Mammary epithelial cell (primary cell): ENCODE measurements at places on chromosomes 3 and 15. TPM values are rescaled to one million over a fixed set of nuclear protein-coding genes. Genes with fewer than 3 reads are reported as not detected.

BCL2A1 gene
- total RNA-seq, result 0.78 TPM in 1 of 2 replicates, not detected in the other

P2RY12 gene
- not detected for total RNA-seq

DNA sequence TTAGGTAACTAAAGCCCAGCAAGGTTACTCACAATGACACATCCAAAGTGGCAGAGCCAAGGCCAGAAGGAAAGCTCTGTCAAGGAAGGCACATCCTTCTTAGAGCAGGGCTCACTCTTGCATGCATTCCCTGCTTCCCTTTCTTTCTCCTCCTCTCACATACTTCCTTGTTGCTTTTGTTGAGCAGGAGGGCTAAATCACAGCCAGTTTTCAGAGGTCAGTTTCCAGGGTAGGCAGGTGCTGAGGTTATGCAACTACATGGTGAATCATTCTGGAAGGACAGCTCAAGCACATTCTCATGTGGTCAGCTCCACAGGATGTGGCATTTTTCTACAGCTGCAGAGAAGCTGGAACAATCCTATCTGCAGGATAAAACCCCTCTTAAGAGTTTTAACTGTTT is 275.6 kb downstream of the ZNF621 start:
- peak; percentile 96 for DNase-seq

DNA sequence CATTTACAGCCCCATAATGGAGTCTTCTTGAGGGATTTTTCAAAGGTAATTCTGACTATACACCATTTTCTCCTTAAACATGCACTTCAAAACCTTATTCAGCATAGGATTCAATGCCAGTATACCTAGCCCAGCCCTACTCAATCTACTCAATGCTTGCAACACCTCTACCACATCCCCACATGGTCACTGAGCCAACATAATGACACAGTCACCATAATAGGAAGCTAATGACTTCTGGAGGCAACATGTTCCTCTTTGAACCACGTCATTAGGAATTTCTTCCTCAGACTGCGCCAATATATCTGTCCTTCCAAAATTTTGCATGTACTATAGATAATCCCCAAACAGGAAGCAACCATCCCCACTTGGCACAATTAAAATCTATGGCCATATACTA is 153.9 kb upstream of the SETMAR start:
- no peak for DNase-seq

DNA sequence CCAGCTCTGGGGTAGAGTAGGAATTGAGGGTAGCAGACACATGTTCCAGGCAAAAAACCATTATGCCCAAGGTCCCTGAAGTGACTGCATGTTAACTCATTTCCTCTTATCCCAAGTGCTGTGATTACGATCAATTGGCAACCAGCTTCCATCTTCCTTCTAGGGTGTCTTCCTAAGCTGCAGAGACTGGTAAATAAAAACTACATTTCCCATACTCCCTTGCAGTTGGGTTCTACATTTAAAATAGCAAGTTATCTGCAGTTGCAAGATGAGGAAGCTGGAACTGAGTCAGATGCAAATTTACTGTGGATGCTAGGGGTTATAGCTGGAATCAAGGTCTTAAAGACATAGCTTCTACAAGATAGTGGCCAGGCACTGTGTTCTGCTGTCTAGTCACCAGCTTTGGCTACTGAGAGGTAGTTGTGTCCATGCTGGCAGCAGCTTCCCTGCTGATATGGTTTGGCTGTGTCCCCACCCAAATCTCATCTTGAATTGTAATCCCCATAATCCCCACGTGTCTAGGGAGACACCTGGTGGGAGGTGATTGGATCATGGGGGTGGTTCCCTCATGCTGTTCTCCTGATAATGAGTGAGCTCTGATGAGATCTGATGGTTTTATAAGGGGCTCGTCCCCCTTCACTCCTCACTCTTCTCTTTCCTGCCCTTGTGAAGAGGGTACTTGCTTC is 51.3 kb upstream of the FBN1 start:
- DNase-seq, result no peak

EPB42 gene
- not detected for total RNA-seq

TM4SF1 gene
- total RNA-seq, result 49.4 and 121 TPM in 2 replicates

CYP1A2 gene
- not detected for total RNA-seq

DNA sequence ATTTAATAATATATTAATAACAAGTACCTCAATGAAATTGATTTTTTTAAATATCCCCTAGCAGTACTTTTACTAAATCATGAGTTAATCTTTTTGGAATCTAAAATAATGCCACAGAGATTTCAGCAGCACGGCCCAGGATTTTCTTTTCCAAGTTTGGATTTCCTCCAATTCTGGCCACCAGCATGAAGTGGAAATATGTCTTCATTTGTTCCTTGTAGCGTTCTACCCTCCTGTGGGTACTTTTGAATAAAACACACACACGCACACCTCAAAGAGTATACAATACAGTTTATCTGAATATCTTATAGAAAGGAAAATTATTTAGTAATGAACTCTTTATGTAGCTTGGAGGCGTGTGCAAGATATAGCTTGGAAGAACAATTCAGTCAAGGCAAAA is 125.1 kb upstream of the STT3B start:
- DNase-seq, result no peak

- DNase-seq, result no peak
These were observed 30.1 kb downstream of the APPL1 start for GRCh38 chr3:57257678-57258077.

SLC27A2 gene
- total RNA-seq, result 19.7 TPM

- no peak for DNase-seq
These were observed 6.1 kb upstream of the LDHAL6B start for GRCh38 chr15:59200560-59200959.

DNA sequence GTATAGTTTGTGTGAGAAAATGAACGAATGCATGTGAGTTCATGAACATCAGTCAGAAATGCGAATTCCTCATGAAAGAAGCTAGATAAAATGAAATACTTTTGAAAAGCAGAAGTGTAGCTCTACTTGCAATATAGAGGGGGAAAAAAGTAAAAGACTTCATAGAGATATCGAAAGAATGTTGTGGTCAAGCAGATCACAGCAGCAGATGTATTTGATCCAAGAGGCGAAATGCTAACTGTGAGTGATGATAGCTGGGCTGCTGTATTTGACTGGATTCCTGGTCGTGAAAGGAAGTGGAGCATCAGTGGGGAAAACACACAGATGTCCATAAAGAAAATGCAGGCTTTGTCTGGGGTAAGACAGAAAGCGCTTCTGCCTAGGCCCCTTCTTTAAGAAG is 112.4 kb downstream of the ADAMTSL3 start:
- DNase-seq, result no peak

GRCh38 chr3:102605153-102605552 is 170.3 kb downstream of the ZPLD1 start:
- peak; percentile 11 for DNase-seq

- DNase-seq, result no peak
These were observed 76.0 kb upstream of the ATP10A start for GRCh38 chr15:25939122-25939521.

DNA sequence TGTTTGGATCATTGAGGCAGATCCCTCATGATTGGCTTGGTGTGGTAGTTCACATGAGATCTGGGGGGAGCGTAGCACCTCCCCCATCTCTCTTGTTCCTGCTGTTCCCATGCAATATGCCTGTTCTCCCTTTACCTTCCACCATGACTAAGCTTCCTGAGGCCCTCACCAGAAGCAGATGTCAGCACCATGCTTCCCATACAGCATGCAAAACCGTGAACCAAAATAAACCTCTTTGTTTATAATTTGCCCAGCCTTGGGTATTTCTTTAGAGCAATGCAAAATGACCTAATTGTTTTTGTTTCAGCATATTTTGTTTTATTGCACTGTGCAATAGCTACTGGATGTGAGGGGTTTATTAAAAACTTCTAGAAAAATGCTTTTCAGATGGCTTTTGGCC is 56.6 kb upstream of the CHST2 start:
- DNase-seq, result no peak

CCR3 gene
- total RNA-seq, result 0.19 TPM in 1 of 2 replicates, not detected in the other

DNA sequence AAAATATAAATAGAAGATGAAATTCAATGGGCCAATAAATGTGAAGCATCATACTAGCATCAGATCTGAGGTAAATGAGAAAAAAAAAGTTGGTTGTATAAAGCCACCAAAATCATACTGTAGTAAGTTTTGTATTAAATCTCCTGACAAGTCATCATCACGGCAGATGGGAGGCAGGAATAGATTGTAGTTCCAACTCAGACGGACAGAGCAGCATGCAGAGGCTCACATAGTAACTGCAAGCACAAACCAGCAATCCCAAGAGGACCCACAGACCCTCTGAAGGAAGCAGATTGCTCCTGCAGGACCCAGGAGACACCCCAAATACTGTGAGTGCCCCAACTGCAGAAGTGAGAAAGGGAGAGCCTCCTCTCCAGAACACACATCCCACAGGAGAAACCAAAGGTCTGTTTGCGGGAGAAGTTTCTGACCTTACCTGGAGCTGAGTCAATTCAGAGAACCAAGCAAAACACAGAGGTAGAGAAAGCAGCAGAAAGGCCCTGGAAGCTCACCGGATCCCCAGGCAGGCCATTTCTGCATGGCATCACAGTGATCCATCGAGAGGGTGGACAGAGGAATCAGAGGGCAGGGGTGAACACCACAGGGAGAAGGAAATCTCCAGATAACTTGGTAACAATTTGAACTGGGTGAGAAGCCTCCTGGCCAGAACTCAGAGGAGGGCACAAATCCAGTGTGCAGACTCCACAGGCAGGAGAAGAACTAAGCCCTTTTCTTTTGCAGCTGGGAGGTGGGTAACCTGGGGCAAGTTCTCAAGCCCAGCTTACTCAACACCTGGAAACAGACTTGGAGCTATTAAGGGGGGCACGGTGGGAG is 141.6 kb upstream of the ARHGEF26 start:
- no peak for DNase-seq

GRCh38 chr3:175198991-175199783 is 340.1 kb downstream of the NAALADL2 start:
- no peak for DNase-seq

- no peak for DNase-seq
These were observed 1.7 kb downstream of the SLC25A20 start for GRCh38 chr3:48896936-48897335.

DPPA2 gene
- total RNA-seq, result not detected

- no peak for DNase-seq
These were observed 309.4 kb upstream of the SOX2 start for GRCh38 chr3:181402347-181402746.

- DNase-seq, result no peak
These were observed 119.1 kb downstream of the OPA1 start for GRCh38 chr3:193711964-193712598.

DNA sequence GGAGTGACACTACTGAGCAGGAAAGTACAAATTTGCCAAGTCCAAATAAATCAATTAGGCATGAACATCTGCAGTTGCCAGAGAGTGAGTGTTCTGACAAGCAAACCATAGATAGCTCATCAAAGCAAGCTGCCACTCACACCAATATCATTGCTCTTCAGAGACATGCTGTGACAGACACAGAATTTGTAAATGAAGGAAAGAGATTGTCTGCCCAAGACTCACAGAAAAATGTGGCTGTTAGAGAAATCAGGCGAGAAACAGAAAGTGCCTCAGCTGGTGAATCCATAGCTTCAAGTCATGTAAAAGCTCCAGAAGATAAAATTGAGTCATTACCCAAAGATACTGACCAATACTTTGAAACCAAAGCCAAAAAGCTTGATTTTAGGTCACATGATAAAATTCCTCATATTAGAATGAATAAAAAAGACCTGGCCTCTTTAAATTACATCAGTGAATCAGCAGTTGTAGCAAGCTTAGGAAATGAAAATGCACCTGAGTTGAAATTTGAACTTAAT is 50.8 kb downstream of the CRYBG3 start:
- no peak for DNase-seq
